CD4-positive, alpha-beta memory T cell (primary cell): ENCODE measurements at places on chromosomes 12 and 14.
A peak's percentile ranks its signal among the peaks of the same experiment; 100 is the strongest.

DNA sequence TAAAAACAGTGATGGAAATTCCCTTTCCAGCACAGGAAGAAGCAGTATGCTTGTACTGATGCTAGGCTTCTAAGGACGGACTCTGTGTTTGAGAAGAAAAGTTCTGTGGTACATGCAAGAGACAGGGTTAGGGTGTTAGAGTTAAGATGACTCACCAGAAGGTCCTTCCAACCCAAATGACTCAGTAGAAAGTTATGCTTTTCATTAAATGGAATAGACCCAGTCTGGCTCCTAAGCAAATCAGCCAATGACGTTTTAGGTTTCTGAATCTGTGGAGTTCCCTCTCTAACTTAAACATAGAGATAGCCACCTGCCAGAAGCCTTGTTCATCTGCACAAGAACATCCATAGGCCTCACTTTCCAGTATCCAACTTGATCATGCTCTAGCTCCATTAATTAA is 5.7 kb downstream of the PTHLH start:
- no peak for DNase-seq

DNA sequence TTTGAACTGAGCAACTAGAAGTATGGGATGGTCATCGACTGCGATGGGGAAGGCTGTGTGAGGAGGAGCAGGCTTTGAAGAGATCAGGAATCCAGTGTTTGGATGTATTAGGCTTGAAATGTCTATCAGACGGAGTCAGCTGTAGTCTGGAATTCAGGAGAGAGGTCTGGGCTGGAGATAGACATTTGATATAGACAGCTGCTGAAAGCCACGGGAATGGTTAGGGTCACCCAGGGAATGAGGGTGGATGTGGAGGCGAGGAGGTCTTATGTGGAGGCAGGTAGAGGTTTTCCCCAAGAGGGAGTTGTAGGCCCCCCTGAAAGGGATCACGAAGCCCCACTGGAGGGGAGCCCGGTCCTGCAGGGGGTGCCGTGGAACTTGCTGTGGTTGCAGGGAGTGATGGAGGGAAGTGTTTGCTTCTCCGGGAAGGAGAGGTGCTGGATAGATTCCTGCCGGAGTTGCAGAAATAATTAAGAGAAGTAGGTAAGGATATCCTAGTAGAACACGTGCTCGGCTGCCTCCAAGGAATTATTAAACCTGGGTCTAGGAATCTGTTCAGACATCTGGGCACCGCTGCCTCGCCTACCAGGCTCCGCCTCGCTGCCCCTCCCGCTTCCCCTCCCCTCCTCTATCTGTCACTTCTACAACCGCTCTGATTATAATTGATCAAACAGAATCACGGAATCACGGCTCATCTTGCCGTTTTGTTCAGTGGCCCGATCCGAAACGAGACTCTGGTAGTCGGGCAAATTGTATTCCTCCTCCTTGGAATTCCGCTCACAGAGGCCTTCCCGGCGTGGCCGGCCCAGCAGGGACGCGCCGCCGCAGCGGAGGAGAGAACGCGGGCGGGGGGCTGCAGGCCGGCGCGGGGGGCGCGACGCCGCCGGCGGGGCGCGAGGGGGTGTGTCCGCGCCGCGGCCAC is 826 bp upstream of the CACNA1C start:
- no peak for DNase-seq

- no peak for DNase-seq
Observed at GRCh38 chr12:132310181-132311040, 19.0 kb downstream of the GALNT9 start.

GRCh38 chr12:25382311-25383106 is 131.8 kb upstream of the KRAS start:
- peak; percentile 13 for DNase-seq

DNA sequence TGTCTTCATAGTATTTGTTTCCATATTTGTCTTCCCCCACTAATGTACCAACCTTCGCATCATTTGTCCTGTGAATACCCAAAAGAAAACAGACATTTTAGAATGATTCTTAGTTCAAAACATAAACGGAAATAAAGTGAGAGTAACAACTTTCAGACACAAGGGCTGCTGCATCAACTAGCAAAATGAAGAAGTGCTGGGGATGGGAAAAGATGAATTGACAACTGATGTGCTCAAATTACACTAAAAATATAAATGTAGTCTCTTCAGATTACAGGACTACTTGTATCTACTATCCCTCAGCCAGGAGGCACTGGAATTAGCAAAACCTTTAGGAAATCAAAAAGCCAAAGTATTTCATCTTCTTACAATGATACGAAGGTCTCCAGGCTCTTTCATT is 743 bp downstream of the NDUFA12 start:
- no peak for DNase-seq

DNA sequence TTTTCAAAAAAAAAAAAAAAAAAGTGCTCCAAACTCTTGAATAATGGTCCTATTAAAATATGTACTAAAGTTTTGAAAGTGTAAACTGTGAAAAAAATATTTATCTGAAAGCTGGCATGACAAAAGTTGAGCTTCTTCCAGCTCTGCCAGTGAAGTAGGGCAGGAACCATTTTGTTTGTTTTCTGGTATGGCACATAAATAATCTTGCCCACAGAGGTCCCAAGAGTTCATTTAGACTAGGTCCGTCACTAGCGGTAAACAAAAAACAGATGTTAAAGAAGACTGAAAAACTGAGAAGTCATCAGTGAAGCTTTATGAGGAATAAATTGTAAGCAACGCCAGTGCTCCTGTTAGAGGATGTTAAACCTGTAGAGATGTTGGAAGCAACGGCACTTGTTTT is 7.0 kb downstream of the ERP27 start:
- no peak for DNase-seq

- DNase-seq = peak; percentile 78
Observed at GRCh38 chr12:100199347-100200149, 1.1 kb upstream of the ACTR6 start.

- no peak for DNase-seq
Observed at GRCh38 chr14:25349269-25349668, 299.3 kb upstream of the STXBP6 start.

DNA sequence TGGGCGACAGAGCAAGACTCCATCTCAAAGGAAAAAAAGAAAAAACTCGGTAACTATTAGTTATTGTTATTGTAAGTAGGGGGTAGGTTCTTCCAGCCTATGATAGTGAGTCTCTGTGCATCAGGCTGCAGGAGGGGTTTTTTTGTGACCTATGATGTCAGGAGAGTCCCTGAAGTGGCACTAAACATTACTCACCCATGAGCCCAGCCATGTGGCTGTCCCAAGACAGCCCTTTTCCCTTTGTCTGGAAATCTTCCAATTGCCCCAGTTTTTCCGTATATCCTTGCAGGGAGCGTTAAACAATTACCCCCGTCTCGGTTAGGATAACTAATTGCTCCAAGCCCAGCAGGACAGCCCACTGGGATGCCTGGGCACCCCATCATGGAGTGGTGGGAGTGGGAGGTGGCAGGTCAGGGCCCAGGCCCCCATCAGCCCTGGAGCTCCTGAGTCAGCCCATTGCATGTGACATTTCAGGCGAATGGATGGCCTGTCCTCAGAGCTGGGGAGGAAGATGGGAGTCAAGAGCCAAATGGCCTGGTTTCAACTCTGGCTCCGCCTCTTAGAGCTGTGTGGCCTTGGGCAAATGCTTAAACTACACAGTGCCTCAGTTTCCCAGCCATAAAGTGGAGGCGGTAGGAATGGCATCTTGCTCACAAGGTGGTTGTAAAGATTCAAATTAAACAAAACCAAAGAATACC is 16.4 kb downstream of the PHETA1 start:
- DNase-seq = no peak

GRCh38 chr12:58359084-58359483 is 417.7 kb downstream of the ATP23 start:
- no peak for DNase-seq

- DNase-seq = no peak
Observed at GRCh38 chr14:72503696-72504368, 390.1 kb downstream of the DPF3 start.

GRCh38 chr12:6200256-6201212 is at the start of gene CD9:
Gene CD9 (plus strand): TSS chr12:6200400. CDS start chr12:6200500, 100 bp downstream.
- no peak for DNase-seq

GRCh38 chr14:100488057-100488456 is 99.2 kb downstream of the BEGAIN start:
- DNase-seq = no peak

GRCh38 chr14:91048265-91048664 is 12.2 kb downstream of the RPS6KA5 start:
- no peak for DNase-seq

GRCh38 chr12:48961331-48961730 is 4.0 kb upstream of the ARF3 start:
- no peak for DNase-seq

DNA sequence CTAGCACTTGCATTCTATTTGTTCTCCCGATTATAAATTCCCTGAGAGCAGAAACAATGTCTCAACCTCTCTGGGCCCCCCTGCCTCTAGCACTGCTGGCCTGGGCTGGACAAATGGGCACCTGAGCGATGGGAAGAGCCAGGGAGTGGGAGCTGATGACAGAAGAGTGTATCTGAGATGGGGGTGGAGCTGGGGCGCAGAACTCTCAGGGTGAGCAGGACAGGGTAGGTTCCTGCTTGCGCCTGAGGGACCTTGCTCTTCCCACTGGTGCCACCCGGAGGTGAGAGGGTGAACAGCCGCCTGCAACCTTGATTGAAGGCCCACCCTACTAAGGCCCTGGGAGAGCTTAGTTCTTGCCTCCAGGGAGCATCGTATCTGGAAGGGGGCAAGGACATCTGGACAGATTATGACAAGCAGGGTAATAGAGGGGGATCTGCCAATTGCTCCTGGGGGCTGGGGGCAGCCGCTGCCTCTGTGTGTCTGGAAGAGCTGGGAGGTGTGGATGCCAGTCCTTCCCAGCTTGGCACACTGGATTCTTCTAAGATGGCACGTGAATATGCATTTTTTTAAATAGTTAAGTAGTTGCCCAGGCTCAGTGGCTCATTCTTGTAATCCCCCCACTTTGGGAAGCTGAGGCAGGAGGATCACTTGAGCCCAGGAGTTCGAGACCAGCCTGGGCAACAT is 43.0 kb upstream of the TSPAN9 start:
- peak; percentile 3 for DNase-seq

- DNase-seq = peak; percentile 30
Observed at GRCh38 chr12:110245369-110245772, 35.7 kb upstream of the ATP2A2 start.

- no peak for DNase-seq
Observed at GRCh38 chr12:45191239-45191638, 24.7 kb upstream of the ANO6 start.

DNA sequence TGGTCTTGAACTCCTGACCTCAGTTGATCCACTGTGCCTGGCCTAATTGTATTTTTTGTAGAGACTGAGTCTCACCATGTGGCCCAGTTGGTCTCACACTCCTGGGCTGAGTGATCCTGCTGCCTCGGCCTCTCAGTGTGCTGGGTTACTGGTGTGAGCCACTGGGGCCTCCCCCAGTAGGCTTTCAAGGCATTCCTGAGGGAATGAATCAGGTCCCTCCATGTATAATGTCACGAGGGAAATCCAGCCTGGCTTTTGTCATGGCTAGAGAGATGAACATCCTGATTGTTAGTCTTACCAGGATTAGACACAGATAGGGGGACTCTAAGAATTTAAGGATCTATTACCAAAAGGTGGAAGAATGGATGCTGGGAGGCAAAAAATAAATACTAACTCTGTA is 51.9 kb downstream of the CPSF2 start:
- DNase-seq = no peak

GRCh38 chr14:42222924-42223471 is 616.3 kb downstream of the LRFN5 start:
- DNase-seq = no peak

DNA sequence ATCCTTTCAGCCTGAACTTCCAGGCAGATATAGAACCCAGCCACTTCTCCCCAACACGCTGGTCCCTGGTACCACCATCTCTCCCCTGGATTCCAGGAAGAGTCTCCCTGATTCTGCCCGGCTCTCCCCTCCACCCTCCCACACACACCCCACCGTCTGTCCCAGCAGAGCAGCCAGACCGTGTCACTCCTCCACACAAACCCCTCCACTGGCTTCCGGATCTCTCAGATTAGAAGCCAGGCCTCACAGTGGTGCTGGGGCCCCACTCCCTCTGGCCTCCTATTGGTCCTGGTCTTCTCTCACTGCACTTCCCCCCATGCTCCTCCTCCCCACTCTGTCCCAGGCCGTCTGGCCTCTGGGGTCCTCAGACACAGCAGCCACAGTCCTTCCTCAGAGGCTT is 52.4 kb upstream of the CDKN3 start:
- DNase-seq = no peak

GRCh38 chr14:60064491-60065072 is 27.1 kb upstream of the PCNX4 start:
- peak; percentile 38 for DNase-seq

DNA sequence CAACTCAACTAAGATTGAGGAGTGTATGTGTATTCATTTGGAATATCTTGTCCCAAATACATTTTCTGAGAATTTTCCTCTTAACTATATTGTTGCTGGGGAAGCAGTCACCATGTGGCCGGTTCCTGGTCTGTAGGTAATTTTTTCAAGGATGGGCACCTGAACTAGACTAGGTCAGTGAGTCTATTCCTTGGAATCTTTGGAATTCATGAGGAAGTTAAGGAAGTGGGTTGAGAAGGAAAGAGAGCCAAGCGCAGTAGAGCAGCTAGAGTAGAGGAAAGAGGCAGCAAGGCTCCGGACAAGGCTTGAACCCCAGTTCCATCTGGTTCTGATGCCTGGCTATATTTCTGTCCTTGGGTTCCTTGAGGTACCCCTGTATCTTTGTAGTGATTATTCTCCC is 183.7 kb downstream of the DACT1 start:
- no peak for DNase-seq

DNA sequence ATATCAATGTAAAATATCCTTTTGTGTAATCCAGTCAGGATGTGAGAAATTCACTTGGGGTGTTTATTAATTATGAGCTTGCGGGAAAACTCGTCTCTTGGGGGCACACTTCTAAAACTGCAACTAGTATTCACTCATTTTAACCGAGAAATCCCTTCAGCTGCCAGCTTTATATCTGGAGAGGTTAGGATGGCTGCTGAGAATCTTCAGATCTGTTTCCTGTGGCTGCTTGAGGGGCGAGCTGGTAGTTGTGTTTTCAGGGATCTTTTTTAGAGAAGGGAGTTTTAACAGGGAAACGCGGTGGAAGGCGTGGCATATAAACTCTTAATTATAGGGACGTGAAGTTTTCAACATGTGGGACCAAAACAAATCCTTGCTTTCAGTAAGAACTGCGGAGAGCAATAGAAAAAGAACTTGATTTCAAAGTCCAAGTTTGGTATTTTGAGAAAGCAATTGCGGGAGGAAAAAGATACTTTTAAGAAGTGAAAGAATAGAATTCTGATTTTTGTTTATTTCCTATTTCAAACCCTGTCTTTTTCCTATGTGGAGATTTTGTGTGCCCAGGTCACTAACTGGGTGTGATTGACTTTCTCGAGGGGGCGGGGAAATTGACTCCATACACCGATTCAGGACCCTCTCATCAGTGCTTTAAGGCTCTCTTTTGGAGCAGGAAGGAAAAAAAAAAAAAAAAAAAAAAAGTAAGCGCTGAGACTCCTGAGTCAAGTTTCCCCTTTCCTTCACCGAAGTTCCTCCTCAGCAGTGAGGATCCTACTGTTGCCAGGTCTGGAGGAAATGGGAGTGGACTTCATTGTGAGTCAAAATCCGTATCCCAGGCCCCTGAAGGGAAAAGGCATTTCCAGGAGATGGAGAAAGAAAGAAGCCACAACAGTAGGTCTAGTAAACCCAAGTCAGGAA is 1.1 kb downstream of the PPFIBP1 start:
- DNase-seq = no peak
